Amniotic stem cell (primary cell): ENCODE measurements at places on chromosomes 1 and 21.

DNA sequence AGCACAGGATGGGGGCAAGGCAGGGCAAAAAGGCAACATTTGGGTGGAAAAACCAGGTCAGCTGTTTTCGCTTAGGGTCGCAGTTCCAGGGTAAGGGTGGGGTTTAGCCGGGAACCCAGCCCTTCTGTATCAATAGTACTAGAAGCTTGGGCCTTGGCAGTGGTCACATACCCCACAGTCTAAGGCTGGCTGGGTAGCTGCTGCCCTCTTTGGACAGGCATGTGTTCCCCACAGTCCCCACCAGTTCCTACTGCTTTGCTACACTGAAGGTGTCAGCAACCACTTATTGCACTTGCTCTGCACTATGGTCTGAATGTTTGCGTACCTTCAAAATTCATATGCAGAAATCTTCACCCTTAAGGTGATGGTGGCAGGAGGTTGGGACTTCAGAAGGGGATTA, 349.8 kb downstream of the LTN1 start:
- no peak for DNase-seq

DNA sequence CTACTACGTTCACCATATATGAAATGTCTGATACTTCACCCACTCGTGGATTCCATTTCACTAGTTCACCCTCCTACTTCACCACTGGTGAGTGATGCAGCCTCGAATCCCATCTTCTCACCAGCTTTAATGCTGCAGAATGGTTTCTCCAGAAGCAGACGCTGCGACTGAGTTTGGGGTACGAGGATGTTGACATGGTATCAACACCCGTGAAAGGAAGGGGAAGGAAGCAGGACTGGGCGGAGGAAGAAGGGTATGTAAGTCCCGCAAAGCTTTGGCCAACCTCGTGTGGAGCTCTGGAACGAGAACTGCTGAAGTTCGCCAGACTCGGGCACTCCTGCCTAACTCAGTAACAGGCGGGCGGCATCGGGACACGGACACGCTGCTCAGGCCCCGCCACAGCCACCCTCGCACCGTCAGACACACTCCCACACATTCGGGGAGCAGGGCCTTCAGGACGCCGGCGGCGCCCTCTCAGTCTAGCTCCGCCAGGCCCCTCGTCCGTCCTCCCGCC, 833 bp upstream of the DIP2A start:
- peak; percentile 1 for DNase-seq

DNA sequence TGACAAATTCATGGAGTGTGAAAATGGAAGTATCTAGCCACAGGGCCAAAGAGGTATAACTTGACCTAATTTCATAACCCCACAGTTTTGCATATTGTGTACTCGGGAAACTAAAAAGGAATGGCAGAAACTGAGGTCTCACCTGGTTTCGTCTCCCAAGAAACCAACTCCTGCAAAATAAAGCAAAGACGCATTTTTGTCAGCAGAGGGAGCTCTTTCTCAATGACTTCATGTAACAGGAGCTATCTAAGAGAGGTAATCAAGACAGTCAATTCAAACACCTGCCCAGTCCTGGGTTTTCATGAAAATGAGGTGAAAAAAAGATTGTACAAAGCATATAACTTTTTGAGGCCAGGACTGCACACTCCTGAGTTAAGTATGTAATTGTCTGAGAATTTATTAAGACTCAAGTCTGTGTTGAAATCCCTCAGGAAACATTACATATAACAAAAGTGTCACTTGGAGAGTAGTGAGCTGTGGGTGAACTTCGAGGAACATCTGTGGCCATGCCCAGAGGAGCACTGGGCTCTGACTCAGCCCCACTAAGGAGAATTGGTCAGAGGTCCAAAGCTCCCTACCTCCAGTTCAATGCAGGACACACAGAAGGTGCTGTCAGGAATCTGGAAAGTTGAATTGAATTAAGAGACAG, 17.6 kb downstream of the FCRL4 start:
- DNase-seq: peak; percentile 5

DNA sequence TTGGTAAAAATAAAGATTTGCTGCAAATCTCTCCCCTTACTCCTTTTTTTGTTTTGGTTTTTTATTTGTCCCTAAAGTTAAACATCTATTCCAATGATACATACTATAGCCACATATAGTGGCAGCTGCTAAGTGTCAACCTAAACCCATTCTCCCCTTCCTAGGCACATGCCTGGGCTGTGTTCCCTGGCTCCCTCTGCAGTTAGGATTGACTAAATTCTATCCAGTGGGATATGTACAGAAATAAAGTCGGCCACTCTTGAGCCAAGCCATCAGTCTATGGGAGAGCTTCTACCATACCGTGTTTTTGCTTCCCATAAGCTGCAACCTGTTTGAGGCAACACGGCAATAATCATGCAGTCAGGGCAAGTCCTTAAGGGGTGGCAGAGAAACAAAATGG, 23.6 kb downstream of the MCOLN3 start:
- DNase-seq: no peak

GRCh38 chr1:206609229-206609991, 2.9 kb downstream of the EIF2D start:
- DNase-seq: no peak

DNA sequence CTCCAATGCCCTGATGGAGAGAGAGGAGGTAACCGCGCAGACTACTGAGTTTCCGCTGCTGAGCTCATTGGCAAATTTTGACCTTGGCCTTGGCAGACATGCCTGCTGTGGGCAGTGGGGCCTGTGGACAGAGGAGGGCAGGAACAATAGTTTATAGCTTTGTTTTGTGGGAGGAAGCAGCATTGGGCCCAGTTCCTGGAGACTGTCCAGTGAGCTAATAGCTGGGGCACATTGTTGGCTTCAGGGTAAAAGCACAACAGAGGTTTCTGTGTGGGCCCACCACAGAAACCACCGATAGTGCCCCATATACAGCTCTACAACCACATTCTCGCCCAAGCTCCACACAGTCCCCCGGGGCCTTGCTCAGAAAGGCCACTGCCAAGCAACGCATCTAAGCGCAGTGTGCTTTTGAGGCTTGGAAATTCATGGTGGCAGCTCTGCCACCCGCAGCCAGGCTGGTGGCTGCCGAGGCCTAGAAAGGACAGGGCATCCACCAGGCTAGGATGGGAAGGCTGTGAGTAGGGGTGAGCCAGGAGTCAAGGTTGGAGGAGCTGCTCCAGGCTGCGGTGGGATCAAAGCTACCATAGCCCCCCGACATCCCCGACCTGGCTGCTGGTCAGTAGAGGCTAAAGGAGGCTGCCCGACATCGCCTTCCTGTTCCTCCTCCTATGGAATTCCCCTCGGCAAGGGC, 43.2 kb downstream of the NEK2 start:
- no peak for DNase-seq

DNA sequence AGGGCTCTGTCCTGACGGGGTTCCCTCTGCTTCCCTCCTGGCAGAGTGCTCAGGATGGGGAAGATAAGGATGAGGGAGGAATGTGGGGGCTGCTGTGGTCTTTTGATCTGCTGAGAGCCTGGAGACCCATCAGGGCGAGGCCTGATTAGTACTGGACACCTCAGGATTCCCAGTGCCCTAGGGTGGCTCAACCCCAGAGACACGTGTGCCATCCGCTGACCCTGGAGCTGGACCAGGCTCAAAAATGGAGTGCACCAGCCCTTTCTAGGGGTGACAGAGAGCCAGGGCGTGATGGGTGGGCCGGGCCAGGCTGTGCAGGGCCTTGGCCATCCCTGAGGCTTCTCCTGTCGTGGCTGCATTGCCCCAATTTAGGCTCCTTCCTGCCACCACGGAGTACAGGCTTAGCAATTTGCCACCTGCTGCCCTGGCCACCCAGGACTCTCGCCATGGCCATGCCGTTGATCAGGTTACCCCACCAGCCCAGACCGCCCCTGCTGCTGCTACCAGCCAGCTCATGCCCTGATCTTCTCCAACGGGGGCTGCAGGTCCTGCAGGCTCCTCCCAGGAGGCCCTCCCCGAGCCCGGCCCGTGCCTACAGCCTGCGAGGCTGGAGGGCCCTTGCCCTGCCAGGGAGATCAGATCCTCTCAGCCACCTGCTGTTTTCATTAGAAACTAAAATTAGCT, 9.5 kb downstream of the WNT4 start:
- no peak for DNase-seq

DNA sequence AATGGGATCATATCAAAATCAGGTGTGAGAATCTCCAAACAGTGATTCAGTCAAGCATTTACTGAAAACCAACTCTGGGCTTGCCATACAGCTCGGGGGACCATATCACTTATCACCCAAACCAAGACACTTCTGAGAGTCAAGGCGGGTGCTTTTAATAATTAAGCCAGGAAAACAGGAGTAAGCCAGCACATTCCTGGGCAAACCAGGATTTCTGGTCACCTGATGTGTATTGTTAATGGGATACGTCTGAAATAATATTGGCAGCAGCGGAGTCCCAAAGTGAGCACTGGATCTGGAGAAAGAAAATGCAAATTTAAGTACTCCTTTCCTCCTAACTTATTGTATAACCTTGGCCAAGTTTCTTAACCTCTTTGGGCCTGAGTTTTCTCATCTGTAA, 17.6 kb downstream of the OSCP1 start:
- no peak for DNase-seq

DNA sequence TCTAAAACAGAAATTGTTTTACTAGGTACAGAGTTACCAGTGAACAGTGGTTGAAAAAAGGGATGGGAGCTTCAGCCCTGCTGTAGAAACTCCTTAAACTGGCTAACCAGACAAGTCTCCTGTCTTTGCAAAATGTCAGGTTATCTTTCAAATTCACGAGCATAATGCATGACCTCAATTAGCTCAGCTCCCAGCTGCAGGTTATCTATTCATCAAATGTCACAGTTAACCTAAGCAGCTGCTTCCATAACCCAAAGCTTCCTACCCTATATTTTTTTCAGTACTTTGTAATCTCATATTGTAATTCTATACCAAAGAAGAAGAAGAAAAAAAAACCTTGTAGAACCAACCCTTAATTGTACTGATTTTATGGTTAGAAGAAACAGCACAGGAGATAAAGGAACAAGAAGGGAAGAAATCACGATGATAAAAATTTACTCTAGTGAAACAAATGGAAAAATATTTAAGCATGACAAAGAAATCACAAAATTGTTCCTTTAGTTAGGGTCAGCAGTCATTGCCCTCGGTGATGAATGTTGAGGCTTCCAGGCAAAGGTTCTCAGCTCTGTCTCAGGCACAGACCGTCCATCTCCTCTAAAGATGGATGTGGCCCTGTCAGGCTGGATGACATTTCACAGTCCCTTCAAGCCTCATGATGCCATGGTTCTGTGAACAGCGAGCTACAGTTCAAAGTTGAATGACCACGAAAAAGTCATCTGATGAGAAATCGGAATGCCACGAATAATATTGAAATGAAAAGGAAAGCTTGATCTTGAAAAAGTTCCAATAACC, 95.9 kb downstream of the PLD5 start:
- DNase-seq: no peak

DNA sequence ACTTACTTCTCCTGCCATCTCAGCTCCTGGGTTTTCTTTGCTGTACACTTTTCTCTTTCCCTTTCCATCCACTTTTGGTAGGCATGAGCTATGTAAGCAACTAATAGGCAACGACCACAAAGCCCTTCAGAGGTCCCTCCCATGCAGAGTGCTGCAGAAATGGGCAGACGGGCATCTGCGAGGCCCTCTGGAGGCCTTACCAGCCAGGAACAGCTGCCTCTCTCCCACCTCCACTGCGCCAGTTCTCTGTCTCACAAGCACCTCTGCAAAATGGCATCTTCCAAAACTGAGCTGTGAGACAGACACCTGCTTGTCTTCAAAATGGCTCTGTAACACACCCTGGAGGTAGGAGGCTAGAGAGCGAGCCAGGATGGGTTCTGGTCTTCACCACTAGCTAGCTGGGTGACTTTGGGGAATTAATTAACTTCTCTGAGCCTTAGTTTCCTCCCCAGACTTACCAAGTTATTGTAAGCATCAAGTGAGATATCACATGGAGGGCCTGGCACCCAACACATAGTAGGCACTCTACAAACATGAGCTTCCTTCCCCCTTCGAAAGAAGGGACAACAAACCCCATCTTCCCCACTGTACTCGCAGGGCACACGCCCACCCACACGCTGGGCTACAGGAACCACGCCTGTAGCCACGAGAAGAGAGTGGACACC, 62.0 kb downstream of the BCAR3 start:
- no peak for DNase-seq

DNA sequence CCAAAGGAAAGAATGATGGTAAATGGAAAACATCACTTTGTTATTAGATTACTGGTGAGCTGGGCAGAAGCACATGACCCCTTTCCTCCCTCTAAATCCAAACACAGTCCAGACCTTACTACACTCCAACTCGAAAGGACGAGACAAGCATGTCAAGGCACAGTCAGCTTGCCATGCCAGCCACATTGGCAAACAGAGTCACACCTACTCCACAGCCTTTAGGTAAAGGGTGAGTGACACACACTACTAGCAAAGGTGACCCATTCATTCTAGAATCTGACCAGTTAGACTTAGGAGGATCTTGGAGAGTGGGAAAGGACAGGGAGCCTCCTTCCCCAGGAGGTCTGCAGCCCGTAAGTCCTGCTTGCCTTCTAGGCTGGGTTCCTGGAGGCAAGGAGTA, 3.0 kb downstream of the SLC44A3 start:
- no peak for DNase-seq

DNA sequence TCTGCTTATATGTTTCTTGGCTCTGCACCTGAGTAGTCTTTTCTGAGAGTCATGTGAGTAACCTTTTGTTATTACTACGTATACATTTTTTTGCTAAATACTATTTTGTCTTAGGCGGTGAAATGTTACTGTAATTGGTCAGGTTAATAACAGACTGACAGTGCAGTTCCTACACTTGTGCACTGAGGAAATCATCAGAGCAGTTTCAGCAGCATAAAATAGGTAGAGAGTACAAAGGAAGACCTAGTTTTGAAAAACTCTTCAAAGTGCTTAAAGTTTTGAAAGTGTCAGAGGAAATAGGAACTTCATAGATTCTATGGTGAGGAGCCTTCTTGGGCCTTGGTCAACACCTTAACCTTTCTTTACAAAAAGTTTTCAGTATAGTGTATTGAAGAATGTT, 11.1 kb downstream of the ATF6 start:
- no peak for DNase-seq

DNA sequence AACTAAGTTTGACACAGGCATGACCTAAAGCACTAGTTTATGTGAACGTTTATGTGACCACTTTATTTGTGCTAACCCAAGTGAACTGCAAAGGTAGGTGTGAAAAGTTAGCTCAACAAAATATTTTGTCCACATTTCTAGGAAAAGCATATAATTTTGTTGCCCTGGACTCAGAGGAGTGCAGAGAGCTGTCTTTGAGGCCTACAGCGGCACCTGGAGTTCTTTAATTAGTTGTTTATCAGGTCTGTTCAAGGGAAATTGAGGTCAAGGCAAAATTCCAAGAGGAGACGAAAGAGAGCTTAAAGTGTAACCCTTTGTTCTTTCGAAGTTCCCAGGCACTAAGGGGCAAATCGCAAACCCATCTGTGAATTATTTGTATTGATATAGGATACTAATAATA, 1.3 kb downstream of the GIPC2 start:
- no peak for DNase-seq

- DNase-seq: no peak
Observed at GRCh38 chr1:156754219-156754618, 2.7 kb upstream of the HDGF start.
